ENCODE measurements at places on chromosomes 12 and 14. TPM values are rescaled to one million over a fixed set of nuclear protein-coding genes. Genes with fewer than 3 reads are reported as not detected.
A peak's percentile ranks its signal among the peaks of the same experiment; 100 is the strongest.

Gene KRT83
- not detected for total RNA-seq

- no peak for DNase-seq
- H3K4me1 ChIP-seq = no peaks in the 10 kb centered on the region
- no peaks in the 10 kb centered on the region for H3K36me3 ChIP-seq
- no peak overlapping the region for H3K27ac ChIP-seq
- H3K4me3 ChIP-seq = no peak overlapping the region
These were observed 254.0 kb upstream of the KRR1 start for GRCh38 chr12:75765170-75766059.

GRCh38 chr14:53596853-53597525 lies 359.6 kb downstream of the BMP4 start:
- no peaks in the 10 kb centered on the region for H3K4me1 ChIP-seq
- H3K4me3 ChIP-seq = no peak overlapping the region
- no peaks in the 10 kb centered on the region for H3K36me3 ChIP-seq

- H3K4me1 ChIP-seq = no peaks in the 10 kb centered on the region
- no peak for DNase-seq
- no peaks in the 10 kb centered on the region for H3K27me3 ChIP-seq
These were observed 76.0 kb downstream of the PRIMA1 start for GRCh38 chr14:93712079-93712837.

DNA sequence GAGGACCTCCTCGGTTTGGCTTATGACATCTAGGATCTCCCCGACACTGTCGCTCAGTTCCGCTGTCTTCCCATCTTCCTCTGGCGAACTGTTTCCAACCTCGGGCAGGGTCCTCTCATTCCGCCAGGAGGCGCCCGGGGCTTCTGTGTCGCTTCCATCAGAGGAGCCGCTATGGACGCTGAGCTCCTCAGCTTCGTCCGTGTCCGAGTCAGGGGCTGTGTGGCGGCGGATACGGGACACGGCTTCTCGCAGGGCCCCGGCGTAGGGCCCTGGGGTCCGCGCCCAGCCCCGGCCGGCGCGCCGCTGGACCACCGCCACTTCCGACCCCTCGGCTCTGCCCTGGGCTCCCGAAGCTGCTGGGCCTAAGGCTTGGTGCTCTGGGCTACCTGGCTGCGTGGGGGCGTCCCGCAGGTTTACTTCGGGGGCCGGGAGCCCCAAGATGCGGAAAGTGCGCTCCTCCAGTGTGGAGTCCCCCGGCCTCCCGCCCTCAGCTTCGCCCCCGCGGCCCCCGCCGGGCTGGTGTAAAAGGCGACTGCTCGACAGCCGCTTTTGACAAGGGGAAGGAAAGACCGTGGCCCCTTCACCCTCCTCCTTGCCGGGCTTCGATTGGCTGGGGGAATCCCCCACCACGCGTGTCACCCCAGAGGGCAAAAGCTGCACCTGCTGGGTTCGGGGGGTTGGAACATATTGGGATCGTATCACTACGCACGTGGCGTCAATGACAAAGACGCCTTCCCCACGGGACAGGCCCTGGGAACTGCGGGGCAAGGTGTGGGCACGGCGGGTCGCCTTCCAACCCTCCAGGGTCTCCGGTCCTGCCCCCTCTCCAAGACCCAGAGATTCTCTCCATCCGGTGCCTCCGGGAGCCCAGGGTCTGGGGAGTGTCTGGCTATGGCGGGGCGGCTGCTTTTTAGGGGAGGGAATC lies 2.1 kb downstream of the DDN start:
- H3K4me1 ChIP-seq = peaks cover 38% of the 10 kb centered on the region
- no peak overlapping the region for H3K27ac ChIP-seq
- DNase-seq = peak; percentile 76
- H3K36me3 ChIP-seq = peaks cover 7% of the 10 kb centered on the region

DNA sequence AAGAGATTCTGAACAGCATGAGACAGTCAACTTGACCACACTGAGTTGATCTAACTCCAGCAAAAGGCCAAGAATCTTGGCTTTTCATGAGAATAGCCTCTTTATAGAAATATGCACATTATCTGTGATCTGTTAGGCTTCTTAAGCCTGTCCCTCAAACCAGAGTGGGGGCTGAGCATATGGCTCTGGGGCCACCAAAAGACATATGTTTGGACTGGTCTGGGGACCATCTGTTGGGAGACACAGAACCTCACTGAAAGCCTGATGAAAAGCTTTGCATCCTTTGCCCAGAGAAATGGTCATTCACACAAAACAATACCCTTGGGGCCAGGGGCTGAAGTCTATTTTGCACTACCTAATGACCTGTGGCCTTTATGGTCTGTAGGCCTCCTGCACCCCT lies 165.3 kb upstream of the PRMT8 start:
- DNase-seq = no peak
- H3K4me1 ChIP-seq = no peaks in the 10 kb centered on the region
- no peak overlapping the region for H3K4me3 ChIP-seq
- no peaks in the 10 kb centered on the region for H3K27me3 ChIP-seq
- H3K36me3 ChIP-seq = no peaks in the 10 kb centered on the region

GRCh38 chr12:27771481-27772327 lies 8.3 kb upstream of the KLHL42 start:
- H3K36me3 ChIP-seq = no peaks in the 10 kb centered on the region
- no peak overlapping the region for H3K27ac ChIP-seq
- H3K27me3 ChIP-seq = no peaks in the 10 kb centered on the region

GRCh38 chr14:93748208-93749075 lies 39.8 kb downstream of the PRIMA1 start:
- H3K36me3 ChIP-seq = no peaks in the 10 kb centered on the region
- no peaks in the 10 kb centered on the region for H3K4me1 ChIP-seq
- H3K27me3 ChIP-seq = no peaks in the 10 kb centered on the region
- no peak overlapping the region for H3K27ac ChIP-seq
